ENCODE measurements at places on chromosomes 7 and 10. TPM values are rescaled to one million over a fixed set of nuclear protein-coding genes. Genes with fewer than 3 reads are reported as not detected.

GRCh38 chr10:129450391-129450790, 16.6 kb upstream of the MGMT start:
- DNase-seq, result no peak

The GNB2 gene
- 148 TPM for polyA plus RNA-seq

DNA sequence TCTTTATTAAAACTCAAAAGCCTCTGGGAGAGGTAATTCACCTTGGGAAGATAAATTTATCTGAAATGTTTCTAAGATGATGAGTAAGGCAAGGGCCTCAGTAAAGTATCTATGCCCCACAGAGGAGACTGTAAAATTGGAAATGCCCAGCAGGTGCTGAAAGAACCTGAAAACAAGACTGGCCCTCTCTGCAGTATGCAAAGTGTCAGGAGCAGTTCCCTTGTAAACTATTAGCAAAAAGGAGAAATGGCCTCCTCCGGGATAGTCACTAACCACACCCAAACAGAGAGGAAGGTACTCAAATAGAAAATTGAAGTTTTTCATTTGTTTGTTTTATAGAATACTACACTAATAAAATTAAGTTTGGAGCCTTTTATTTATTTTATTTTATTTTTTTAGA, 81.2 kb downstream of the FZD1 start:
- no peak for DNase-seq

The SEC31B gene
- 3.7 TPM for polyA plus RNA-seq

DNA sequence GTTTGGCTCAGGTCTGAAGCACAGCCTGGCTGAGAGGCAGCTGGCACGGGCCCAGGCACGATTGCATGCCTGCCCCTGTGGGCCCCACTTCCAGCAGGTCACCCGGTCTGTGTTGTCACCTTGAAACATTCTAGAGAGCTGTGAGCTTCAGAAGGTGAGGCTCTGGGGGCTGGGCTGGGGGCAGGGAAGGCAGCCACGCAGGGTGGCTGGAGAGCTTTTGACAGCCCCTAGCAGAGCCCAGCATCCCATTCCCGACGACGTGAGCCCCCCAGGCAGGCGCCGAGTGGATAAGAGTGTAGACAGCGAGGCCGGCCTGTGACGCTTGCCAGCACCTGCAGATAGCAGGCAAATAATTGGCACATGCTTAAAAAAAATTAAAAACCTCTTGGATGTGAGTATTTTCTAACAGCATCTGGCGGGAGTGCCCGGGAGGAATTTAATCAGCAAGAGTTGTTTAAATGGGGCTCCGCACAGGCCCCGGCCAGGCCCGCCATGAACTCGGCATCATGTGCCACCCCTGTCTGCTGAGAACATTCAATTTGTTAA, 212.0 kb upstream of the TBX20 start:
- DNase-seq, result no peak

DNA sequence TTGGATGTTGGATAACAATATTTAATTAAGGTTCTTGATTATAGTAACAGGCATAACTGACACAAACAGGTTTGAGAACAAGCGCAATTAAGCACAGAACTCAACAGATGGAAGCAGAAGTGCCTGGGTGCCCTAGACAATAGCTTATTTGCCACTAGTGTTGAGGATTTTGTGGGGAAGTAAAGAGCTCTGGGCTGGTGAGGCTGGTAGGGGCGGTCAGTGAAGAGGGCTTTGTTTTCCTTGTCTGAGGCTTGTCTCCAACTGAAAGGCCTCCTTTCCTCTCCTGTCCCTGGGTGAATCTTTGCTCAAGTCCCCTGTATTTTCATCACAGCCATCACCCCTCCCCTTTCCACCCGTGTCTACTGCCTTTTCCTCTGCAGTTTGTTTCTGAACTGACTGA, 104.6 kb downstream of the KAT6B start:
- DNase-seq, result no peak

DNA sequence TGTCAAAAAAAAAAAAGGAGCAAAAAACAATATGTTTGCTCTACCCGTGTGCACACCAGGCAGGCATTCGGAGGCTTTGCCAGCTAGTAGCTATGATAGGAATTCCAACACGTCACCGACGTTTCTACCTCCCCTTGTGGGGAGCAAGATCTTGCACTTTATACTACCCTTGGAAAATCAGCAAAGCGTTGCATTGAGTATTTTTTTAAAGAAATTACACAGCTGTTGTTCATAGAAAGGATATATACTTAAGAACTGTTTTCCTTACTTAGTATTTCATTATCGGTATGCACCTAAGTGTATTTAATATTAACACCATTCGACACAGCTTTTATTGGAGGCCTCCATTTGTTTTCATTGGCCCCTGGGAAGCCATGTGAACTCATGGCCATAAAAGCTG, 159.9 kb upstream of the MGMT start:
- no peak for DNase-seq

Measured in psoas muscle (tissue), 8 donors.